ENCODE measurements at places on chromosomes 11 and 22. TPM values are rescaled to one million over a fixed set of nuclear protein-coding genes. Genes with fewer than 3 reads are reported as not detected.
A peak's percentile ranks its signal among the peaks of the same experiment; 100 is the strongest.

GRCh38 chr22:38348751-38349496 lies 31.7 kb upstream of the CSNK1E start:
- DNase-seq, result no peak

Gene OVOL1
- 0.23 TPM for total RNA-seq

DNA sequence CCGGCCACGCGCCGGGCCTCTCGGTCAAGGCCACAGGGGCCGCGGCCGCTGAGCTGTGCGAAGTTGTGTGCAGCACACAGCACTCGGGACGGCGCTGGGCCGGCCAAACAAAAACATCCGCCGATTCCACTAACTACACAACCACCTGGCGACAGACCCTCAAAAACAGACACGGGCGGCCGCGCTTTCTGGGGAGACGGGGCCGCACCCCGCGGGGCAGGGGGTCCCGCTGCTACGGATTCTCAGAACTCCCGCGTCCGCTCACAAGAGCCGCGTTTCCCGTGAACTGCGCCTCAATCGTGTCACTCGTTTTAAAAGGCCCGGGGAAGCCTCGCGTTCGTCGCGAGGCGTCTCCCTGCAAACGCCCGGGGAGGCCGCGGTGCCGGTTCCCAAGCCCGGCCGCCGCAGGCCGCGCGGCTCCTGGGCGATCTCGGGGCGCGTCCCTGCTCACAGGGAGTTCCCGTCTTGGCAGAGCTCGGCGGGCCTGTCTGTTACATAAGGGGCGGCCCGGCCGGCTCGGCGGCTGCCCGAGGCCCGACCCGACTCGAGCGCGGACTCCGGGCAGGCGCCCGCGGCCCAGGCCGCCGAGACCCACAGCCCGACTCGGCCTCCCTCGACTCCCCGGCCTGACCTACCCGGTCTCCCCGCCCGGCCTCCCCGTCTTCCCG lies 936 bp downstream of the BRD1 start:
- DNase-seq, result peak; percentile 62

DNA sequence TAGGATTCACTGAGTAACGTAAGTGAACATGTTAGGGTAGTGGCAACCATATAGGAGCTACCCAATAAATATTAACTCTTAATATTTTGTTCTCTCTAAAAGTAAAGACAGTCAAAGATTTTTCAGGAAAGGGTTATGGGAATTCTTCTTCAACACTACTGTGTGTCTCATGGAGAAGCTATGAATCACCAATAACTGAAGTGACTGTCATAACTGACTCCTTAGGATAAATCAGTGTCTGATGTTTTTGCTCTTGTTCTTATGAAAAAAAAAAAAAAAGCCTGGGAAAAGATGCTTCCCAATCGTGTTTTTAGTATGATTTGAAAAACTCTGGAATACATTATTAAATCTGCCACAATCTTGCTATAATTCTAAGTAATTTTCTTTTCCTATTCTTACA lies 111.2 kb upstream of the CEP126 start:
- DNase-seq, result no peak

DNA sequence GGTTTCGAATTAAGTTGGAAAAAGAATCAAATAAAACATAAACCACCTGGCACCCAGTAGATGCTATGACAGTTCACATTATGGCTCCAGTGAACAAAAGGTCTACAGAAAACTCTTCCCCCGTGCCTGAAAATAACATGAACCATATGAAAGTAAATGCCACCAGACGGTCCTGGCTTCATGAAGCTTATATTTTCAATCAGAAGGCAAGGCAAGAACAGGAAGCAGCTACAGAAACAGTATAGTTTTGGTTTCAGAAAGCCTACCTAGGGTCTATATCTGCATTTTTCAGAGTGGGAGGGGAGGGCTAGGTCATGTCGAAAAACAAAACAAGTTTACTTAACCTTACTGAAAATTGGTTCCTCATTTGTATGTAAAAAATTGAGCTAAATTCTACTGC lies 9.8 kb downstream of the RAB30 start:
- no peak for DNase-seq

Gene PRAME
- 1.2 TPM for total RNA-seq

DNA sequence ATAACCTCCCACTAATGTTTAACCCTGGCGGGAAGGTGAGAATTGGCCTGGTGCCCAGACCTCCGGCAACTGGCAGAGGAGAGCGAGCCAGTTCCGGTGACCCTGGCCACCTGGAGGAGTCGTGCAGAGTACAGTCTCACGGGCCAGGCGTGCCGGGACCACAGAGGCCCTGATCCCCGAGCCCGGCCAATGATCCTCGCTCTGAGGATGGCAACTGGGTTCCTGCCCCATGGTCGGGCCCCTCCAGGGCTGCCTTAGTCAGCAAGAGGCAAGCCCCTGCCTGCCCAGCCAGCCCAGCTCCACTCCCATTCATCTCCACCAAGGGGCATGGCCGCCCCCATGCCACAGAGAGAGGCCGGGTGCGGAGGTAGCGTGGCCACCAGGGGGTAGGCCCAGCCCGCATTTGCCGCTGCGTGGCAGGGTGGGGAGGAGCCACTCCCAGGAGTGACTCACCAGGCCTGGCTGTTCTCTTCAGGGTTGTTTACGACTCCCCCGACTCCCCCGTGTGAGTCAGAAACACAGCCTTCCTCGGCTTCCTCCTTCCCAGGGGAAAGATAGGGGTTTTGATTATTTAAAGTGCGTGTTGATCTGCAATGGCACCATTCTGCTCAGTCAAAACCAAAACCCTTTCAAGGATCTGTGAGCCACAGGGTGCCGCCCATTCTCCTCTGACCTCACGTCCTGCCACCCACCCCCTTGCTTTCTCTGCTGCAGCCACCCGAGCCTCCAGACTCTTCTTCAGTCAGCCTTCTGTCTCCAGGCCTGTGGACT lies at the start of gene SLC25A45:
Gene SLC25A45, minus strand, starts transcription at position 614 of the 771 bp plus-strand sequence. CDS start 695 bp downstream, outside the sequence.
- DNase-seq, result peak; percentile 96

DNA sequence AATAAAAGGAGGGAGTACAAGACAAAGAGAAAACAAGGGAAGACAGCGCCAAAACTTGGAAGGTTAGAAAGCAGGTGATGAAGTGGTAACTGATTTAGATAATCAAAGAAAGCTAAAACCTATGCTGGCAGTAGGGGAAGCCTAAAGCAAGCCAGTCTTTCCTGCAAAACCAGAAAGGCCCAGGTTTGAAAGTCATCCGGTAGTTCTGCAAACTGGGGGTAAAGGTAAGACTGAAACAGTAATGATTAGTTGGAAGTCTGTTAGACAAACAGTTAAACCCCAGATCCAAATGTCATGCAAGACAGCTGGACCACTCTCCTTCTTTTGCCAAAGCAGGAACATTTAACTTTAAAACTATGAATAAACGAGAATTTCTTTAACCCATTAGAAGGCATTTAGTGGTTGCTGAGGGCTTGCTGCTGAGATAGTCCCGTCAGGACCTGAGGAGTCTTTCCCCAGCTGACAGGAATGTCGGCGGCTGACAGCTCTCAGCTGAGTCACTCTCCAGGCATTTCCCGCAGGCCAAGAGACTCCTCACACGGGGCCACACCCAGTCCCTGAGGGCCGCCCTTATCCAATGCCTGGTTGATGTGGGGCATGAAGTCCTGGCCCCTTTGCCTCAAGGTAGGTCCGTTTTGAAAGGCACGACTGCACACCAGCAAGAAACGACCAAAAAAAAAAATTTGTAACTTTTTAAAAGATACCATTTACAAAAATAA lies 36.3 kb upstream of the CFAP300 start:
- no peak for DNase-seq

- DNase-seq, result no peak
These were observed 27.7 kb upstream of the ARFGAP3 start for GRCh38 chr22:42884616-42885375.

Gene PATE4
- not detected for total RNA-seq

Gene FERMT3
- 9.7 TPM for total RNA-seq

Gene RBM4
- 36.3 TPM for total RNA-seq

GRCh38 chr11:67657300-67657699 lies 6.8 kb upstream of the ACY3 start:
- no peak for DNase-seq

Gene RPUSD4
- total RNA-seq, result 17.0 TPM

DNA sequence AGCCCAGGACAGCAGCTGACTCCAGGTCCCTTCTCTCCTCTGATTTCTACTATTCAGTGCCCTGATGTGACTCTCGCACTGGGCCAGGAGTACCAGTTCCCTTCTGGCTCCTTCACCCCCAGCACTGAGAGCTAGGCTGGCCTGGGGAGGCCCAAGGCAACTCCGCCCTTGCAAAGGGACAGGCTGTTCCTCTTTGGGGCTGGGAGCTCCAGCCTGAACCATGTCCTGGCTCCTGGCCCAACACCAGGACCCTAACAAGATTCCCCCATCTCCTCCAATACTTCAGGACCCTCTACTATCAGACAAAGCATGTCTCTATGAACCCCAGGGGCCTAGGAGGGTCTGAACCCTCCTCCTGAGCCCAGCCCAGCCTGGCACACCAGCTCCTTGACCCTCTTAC lies 12.5 kb downstream of the CREB3L1 start:
- DNase-seq, result no peak

DNA sequence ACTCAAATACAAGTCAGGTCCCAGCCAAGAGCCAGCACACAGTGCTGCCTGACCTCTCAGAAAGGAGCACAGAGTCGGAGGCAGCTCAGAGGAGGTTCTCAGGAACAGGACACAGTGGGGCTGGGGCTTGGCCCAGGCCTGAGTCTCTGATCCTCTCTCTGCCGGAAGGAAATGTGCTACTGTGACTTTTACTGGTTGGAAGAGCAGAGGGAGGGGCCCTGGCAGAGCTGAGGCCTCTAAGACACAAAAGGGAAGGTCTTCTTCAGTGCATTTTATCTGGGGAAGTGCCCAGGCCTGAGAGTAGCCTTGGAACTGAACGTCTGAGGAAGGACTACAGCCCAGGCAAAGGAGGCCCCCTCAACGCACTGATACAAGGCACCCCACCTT lies 16.2 kb upstream of the CASTOR1 start:
- DNase-seq, result no peak

DNA sequence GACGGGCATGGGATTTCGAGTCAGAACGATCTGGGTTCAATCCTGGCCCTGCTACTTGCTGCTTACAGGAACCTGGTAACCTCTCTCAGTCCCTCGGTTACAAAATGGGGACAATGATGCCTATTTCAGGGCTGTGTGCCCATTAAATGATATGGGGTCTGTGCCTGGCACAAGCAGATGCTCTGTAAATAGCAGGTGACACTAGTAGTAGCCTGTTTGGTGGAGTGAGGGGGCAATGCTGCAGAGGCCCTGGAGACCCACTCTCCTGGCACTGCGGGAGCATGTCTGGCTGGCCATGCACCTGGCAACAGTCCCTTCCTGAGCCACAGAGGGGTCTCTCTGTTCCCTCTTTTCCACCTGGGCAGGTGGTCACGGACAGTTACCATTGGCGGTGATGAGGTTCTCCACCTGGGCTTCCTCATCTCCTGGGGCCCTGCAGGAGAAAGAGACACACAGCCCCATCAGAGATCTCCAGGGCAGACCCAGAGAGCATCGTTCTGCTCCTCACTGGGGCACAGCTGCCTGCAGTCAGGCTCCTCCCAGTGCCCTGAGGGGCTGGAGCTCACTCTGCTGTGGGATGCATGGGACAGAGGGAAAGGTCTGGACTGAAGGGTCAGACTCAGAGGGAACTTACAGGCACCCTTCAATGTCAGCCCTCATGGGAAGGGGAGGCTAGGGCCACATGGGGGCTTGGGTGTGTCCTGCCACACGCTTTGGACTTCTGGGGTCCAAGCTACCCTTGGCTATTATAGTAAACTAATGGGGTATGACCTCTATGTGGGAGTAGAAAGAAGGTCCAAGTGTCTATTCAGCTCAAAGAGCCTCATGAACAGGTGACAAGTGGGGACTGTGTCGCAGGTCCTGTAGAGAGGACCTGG lies 15.6 kb upstream of the FXYD2 start:
- DNase-seq, result no peak

Gene HBB
- 143 TPM for total RNA-seq

Gene ISX
- total RNA-seq, result not detected

DNA sequence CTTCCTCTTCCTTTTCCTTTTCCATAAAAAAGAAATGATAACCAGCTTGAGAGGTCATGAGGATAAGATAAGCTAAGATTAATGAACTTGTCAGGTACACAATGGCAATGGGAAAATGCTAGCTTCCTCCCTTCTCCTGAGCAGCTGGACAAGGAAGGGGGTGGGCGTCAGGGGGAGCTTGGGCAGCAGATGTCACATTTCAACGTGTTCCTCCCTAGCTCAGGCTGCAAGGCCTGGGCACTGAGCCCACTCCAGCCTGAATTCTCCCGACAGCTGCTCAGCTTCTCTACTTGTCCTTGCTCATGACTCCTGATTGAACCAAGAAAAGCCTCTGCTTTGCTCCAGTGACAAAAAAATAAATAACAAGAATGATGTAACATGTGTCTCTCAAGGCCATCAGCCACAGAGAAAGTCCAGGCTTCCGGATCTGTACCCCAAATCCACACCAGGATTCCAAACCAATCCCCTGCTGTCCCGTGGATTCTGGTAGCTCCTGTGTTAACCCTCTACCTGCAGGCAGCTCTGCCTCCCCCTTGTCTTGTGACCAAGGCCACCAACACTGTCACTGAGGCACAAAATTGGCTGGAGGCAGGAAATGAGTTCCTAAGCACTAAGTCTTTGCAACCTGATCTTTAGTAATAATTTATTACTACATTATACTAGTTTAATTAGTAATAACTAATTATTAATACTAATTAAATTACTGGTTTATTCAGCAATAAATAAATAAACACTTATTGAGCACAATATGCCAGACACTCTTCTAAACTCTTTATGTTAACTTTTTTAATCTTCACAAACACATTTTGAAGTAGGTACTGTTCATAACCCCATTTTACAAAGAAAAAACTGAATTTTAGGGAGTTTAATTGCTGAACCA lies 146.5 kb downstream of the CCDC34 start:
- DNase-seq, result no peak

GRCh38 chr22:44846726-44847275 lies 94.4 kb downstream of the ARHGAP8 start:
- DNase-seq, result no peak

- DNase-seq, result no peak
These were observed 219.1 kb upstream of the ARHGAP42 start for GRCh38 chr11:100467821-100468508.

DNA sequence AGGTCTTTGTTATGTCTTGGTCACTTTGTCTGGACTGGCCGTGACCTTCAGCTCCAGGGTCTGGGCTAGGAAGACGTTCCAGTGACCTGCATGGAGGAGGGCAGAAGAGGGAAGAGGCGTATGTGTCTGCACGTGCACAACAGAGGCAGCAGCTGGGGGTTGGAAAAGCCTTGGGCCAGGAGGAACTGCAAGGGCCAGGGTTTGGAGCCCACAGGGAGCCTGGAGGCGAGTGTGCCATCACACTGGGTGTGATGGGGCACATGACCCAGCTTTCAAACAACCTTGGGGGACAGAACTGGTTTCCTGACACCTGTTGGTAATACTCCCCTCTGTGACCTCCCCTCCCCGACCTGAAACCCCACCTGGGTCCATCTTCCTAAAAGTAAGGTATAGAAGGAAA lies 34.7 kb downstream of the CHRDL2 start:
- DNase-seq, result no peak

Gene SLC35F2
- 0.78 TPM for total RNA-seq
